ENCODE measurements at places on chromosomes 2 and 18. TPM values are rescaled to one million over a fixed set of nuclear protein-coding genes. Genes with fewer than 3 reads are reported as not detected.

The DNAH6 gene
- 0.52 TPM for total RNA-seq

The STRN gene
- 29.2 TPM for total RNA-seq

The SLC16A14 gene
- not detected for total RNA-seq

The CXCR4 gene
- total RNA-seq, result 1,429 TPM

GRCh38 chr2:172462373-172462848, 35.0 kb downstream of the ITGA6 start:
- no peak for DNase-seq

DNA sequence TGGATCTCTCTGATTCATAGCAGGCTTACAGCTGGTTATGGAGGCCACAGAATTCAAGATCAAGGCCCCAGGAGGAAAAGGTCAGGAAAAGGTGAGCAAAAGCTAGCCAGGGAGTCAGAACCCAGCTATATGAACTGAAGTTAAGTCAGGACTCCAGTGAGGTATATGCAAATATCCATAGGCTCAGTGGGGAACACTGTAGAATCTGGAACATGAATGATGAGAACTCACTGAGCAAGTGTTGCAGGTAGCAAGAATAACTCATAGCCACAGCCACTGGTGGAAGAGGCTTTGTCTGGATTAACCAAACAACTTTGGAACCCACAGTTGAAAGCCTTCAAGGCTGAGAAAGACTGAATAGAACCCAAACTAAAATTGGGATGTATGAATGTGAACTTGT, 24.7 kb downstream of the COBLL1 start:
- DNase-seq, result no peak
